ENCODE measurements at places on chromosomes 13 and 19.

GRCh38 chr19:40523322-40524047 is 53.2 kb upstream of the SHKBP1 start:
- DNase-seq: peak; percentile 77

DNA sequence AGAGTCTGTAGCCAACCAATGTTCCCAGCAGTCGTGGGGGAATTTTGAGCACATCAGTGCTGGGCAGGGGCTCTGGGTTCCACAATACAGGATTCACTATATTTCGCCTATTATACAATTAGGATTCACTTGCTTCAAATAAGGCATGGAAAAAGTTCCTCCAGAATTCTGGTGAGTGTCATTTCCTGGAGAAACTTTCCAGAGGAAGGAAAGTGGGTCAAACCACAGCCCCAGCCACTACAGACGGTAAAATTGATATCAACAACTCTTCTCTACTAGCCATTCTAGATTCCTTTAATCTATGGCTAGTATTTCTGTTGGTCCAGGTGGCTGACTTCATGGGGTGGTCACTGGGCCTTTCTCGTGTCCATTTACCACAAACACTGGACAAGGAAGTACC is 10.5 kb downstream of the MYCBP2 start:
- no peak for DNase-seq

GRCh38 chr19:48627201-48627864 is 8.0 kb downstream of the SPHK2 start:
- DNase-seq: no peak

GRCh38 chr13:42548731-42549551 is 25.0 kb upstream of the TNFSF11 start:
- no peak for DNase-seq

DNA sequence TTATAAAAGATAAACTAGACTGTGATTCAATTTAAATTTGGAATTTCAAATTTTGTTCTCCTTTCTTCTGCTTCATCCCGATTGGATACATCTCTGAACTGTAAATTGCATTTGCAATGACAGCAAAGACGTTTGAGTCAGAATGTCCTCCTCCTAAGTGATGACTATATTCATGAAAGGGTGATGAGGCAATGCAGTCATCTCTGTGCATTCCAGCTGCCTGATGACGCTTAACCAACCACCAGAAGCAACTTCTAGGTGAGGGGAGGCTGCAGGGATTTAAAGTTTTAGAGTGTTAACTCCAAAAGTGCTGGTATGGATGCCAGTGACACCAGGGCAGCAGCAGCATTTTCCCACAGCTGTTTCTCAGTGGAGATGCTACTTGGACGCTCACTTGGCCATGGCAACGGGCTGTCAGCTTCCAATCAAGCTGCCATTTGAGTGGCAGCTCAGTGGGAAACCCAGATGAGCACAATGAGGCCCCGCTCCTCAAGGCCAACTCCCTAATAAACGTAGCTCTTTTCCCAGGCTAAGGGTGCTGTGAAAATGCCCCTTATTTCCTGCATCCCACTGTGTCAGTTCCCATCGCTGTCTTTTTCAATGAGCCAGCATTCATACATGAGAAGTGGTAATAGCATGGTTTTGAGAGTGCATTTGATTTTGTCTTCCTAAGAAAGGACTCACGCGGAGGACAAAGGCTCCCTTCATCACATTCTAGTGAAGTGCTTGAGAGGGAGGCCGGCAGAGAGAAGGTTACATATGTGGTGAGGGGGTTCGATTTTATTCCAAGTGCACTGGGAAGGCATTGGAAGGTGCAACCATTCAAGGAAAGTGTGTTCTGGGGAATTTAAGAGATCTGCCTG is 45.2 kb upstream of the AMER2 start:
- DNase-seq: peak; percentile 57

DNA sequence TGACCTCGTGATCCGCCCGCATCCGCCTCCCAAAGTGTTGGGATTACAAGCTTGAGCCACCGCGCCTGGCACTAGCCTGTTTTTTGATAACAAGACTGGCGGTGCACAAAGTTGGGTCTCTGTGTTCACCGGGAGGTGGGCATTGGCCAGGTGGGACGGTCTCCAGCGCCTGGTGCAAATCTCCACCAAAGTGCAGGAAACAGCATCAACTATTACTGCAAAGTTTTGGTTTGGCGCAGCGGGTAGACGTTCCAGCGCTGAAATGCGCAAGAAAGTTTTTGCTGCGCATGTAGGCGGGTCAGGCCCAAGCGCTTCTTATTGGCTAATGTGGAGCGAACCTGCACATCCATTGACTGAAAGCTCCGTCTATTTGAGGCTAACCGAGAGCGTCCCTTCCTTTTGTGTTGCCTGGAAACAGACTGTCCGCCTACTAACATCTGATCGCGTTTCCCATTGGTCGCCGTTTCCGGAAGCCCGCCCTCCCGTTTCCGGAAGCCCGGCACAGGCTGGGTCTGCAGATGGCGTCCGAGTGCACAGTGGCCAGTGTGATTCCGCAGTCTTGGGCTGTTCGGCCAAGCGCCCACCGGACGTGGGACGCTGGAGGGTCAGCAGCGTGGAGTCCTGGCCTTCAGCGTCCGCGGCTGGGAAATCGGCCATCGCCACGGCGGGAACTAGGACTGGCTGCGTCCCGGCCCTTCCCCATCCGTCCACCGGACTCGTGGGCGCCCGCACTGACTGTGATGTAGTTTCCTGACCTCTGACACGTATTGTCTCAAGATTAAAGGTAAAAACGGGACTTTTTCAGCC is 53.3 kb upstream of the ZNF527 start:
- peak; percentile 98 for DNase-seq
